ENCODE measurements at places on chromosomes 16 and 17.

- no peak for DNase-seq
These were observed 1.5 kb upstream of the GPRC5C start for GRCh38 chr17:74430385-74430705.

DNA sequence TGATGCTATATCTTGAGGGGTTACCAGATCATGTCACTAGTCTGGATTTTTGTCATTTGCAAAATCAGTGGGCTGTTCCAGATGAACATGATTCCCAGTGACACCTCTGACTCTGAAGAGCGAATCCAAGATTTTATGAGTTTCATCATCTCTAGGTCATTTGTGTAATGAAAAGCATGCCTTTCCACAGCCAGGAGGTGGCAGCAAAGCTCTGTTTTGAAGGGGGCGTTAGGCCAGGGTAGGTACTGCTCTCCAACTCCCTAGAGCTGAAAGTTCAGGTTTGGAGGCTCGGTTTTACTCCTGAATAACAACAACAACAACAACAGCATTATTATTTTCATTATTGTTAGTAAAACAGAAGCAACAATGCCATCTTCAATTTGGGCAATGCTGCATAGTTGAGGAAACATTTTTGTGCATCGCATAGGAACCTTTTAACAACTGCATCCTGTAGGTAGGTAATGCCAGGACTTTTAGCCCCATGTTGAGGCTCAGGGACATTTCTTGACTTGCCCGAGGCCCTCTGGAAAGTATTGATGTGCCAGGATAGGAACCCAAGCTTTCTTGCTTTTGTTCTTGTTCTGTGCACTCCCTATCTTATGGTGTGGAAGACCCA is 77.0 kb downstream of the MYH13 start:
- peak; percentile 77 for DNase-seq

DNA sequence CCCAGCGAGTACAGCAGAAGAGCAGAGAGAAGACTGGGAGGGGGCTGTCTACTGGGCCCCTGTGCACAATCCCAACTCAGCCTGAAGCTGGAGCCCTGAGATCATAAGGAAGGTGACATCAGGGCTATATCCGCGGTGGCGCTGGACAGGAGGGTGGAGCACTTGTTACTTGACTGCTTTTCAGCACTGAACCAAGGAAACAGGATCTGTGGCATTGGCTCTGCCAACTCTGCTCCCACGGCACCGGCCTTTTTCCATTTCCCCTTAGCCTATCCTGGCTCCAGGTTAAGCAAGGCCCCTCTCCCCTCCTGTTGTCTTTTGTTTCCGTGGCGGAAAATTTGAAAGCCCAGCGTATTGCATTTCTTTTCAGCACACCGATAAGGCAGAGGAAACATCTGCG is 125.0 kb upstream of the IRX3 start:
- DNase-seq, result no peak

GRCh38 chr17:64261417-64262145 is 1.5 kb downstream of the TEX2 start:
- DNase-seq, result no peak

DNA sequence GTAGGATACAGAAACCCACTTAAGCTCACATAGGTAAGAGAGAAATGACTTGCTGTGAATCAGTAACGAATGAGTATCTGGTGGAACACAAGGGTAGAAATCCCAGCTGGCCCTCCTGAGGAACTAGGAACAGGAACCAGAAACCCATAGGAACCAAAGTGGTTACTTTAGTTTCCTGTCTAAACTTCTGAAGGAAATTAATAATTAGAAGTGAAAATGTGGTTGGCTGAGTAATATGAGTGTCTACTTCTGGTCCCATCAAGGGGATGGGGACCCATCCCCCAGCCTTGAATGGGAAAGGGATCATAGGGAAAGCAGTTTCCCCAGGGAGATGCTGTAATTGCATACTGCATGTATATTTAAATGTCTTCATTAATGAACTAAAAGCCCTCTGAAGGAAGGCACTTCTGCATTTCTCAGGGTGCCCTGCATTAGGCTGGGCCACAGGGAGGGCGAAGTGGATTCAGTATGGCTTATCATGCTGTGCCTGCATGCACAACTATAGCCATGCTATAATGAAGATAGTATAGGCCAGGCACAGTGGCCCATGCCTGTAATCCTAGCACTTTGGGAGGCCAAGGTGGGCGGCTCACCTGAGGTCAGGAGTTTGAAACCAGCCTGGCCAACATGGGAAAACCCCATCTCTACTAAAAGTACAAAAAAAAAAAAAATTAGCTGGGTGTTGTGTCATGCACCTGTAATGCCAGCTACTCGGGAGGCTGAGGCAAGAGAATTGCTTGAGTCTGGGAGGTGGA is 45.6 kb downstream of the CYB5B start:
- DNase-seq, result no peak
